MM.1S (cell line): ENCODE measurements at places on chromosomes 1 and 21.

GRCh38 chr1:59803458-59804038 is 11.2 kb upstream of the HOOK1 start:
- H3K4me3 ChIP-seq = no peak overlapping the region
- H3K36me3 ChIP-seq = no peaks in the 10 kb centered on the region
- H3K27ac ChIP-seq = no peak overlapping the region
- no peaks in the 10 kb centered on the region for H3K4me1 ChIP-seq

DNA sequence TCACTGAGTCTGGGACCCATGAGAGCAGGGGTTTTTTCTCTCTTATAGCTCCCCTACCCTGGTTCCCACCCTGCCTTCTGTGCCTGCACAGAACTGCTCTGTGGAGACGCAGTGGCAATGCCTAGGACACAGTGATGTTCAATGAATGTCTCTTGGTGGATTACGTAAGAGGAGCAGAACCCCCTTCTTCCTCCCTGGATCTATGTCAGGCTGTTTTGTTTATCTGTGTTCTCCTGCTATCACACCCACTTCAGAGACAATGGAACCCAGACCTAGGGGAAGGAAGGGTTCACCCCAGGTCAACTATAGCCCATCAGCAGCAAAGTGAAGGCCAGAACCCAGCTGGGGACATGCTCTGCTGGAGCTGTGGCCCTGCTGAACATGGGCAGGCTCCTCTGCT is 2.0 kb downstream of the HPCAL4 start:
- no peaks in the 10 kb centered on the region for H3K27me3 ChIP-seq
- H3K4me3 ChIP-seq = no peak overlapping the region
- H3K27ac ChIP-seq = no peak overlapping the region
- no peaks in the 10 kb centered on the region for H3K36me3 ChIP-seq

- no peak for DNase-seq
- H3K27ac ChIP-seq = no peak overlapping the region
- H3K4me3 ChIP-seq = no peak overlapping the region
- no peaks in the 10 kb centered on the region for H3K27me3 ChIP-seq
- no peaks in the 10 kb centered on the region for H3K36me3 ChIP-seq
- H3K4me1 ChIP-seq = no peaks in the 10 kb centered on the region
Observed at GRCh38 chr1:202835548-202836072, 24.9 kb downstream of the PCAT6 start.

GRCh38 chr1:1554926-1555915 is 14.8 kb upstream of the TMEM240 start:
- no peak overlapping the region for H3K4me3 ChIP-seq
- H3K27ac ChIP-seq = no peak overlapping the region
- no peaks in the 10 kb centered on the region for H3K27me3 ChIP-seq
- no peaks in the 10 kb centered on the region for H3K4me1 ChIP-seq

DNA sequence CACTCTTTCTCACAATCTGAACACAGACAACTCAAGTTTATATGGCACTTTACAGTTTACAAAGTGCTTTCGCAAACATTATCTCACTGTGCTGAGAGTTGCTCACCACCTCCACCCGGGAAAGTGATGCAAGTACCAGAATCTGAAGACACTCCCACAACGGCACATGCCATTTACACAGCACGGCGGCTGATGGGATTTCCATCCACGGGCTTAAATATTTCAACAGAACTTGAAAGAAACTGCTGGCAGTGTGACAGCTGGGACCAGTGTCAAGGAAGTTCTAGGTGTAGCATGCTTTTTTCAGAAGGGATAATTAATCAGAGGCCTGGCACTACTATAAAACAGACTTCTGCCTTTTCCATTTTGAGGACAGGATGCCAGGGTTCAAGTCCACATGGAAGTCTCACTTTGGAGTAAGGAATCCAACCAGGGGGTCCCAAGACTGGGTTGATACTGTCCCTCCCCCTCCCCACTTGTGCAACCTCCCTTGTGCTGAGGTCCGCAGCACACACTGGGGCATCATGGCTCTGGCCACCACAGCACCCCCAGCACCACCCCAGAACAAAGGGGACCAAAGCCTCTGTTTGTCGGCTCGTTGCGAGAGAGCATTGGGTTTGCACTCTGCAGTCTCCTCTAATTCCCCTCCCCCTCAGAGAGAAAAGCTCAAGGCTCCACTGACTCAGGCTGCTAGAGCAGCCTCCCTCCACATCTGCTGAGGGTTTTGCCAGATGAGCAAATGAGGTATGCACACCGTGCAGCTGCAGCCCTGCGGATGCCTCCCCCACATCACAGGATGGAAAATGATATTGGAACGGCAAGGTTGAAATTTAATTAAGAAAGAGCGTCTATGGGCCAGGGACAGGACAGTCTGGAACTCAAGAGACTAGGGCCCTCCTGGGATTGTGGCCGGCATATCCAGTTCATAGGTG is 154.9 kb downstream of the TGFBR3 start:
- no peaks in the 10 kb centered on the region for H3K27me3 ChIP-seq
- no peak overlapping the region for H3K4me3 ChIP-seq
- H3K4me1 ChIP-seq = peaks cover 14% of the 10 kb centered on the region
- no peak for DNase-seq
- no peak overlapping the region for H3K27ac ChIP-seq

DNA sequence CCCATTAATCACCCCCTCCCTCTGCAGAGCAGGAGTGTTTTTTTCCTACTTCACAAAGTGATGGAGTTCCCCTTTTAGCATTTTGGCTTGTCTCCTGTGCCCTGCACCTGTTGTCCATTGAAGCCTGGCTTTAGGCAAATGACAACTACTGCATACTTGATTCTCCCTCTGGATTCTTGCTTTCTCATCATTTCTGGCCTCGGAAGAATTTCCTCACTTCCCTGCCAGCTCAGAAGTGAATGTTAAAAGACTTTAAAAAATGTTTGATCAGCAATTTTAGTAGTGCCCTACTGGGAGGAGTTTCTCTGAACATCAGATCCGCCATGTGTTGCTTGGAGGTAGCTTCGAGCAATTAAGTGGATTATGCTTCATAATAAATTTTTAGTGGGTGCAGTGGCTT is 28.1 kb downstream of the RCOR3 start:
- DNase-seq = no peak
- peaks cover 11% of the 10 kb centered on the region; the same call in 1 of the 2 replicates for H3K36me3 ChIP-seq
- no peaks in the 10 kb centered on the region for H3K27me3 ChIP-seq

DNA sequence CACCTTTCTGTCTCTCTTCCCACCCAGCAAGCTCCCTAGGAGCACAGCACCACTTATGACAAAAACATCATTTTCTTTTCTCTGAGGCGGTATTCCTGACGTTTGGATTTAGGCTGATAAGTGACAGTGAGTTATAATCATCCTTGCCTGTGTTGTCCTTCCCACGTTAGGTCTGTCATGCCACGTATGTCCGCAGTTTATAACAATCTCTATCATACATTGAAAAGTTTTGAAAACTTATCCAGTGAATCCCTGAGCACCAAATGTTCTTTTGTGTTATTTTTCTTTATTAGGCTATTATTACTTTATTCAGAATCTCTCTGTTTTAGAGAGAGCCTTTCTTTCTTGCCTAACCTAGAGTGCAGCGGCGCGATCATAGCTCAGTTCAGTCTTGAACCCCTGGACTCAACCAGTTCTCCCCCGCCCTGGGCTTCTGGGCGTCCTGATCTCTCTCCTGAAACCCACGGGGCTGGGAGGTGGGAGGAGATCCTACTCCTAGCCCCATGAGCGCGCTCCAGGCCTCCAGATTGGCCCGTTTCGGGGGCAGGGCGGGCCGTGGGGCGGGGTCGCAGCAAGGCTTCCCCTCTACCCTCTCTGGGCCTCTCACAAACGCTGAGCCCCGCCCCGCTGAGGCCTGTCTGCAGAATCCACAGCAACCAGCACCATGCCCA is at the start of gene GSTM2:
GSTM2 (plus strand) TSS at position 606 of the 671 bp plus-strand sequence; CDS start at position 665, 59 bp downstream.
- DNase-seq = peak; percentile 69
- peaks cover 11% of the 10 kb centered on the region for H3K4me1 ChIP-seq
- H3K27ac ChIP-seq = no peak within 1 kb of the TSS
- no peaks in the 10 kb centered on the region for H3K36me3 ChIP-seq
- H3K4me3 ChIP-seq = peak within 1 kb of the TSS; percentile 49; the same call in 1 of the 2 replicates
- H3K27me3 ChIP-seq = no peaks in the 10 kb centered on the region

GRCh38 chr1:34858901-34859445 is 576 bp downstream of the SMIM12 start:
- H3K4me3 ChIP-seq = peak overlapping the region; percentile 92
- H3K4me1 ChIP-seq = peaks cover 18% of the 10 kb centered on the region
- DNase-seq = peak; percentile 14
- peaks cover 11% of the 10 kb centered on the region for H3K27me3 ChIP-seq
- H3K36me3 ChIP-seq = peaks cover 5% of the 10 kb centered on the region; the same call in 1 of the 2 replicates

DNA sequence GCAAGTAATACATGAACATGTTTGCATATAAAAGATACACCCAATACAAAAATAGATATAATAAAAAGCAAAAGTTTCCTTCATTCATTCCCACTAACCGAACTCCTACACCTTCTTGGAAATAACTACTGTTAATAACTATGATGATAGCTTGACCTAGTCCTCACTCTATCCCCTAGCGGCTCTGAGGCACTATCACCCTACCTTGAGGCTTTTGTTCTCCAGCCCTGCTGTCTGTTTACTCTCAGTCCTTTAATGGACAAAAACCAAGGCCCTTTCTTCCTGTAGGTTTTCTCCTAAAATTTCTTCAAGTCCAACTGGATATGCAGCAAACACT is 186.6 kb downstream of the SLC35F3 start:
- no peak for DNase-seq
- no peak overlapping the region for H3K4me3 ChIP-seq
- H3K27me3 ChIP-seq = no peaks in the 10 kb centered on the region
- no peak overlapping the region for H3K27ac ChIP-seq
- no peaks in the 10 kb centered on the region for H3K36me3 ChIP-seq

DNA sequence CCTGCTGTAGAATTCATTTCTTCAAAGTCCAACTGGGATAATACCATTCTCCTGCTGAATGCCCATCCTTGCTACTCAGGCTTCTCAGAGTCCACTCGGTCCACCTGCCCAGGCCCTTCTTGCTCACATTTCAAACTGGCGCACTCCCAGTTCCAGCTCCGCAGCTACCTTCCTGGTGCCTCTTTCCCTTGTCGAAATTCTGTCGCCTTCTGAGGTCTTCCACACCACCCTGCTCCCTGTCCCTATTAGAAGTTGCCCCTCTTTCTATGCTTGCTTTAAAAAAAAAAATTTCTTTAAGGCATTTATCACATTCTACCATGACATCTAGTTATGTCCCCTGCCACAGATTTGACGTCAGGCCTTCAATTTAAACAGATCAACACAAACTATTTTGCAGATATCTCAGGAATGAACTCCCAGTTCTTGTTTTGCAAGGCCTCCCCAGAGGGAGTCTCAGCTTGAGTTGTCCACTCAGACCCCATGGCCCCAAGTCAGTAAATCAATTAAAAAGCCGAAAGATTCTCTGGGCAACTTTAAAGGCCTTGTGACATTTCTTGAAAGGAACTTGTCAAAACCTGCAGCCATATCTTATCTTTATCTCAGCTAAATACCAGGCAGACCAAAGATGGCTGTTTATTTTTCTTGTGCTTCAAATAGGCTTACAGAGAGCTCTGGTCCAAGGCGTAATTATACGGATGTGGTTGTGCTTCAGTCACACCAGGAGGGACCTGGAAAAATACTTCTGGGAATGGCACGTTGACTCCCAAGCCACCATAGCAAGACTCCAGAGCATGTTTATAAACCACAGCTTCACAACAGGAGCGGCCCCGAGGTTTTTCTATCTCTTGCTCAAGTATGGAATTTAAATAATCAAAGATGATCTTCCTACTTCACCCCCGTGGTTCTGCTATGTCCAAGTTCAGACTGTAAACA is 2.2 kb downstream of the FAM89A start:
- peaks cover 11% of the 10 kb centered on the region; the same call in 1 of the 2 replicates for H3K4me1 ChIP-seq
- no peaks in the 10 kb centered on the region for H3K36me3 ChIP-seq
- H3K27me3 ChIP-seq = no peaks in the 10 kb centered on the region; the same call in 1 of the 2 replicates
- no peak overlapping the region for H3K4me3 ChIP-seq
- no peak overlapping the region for H3K27ac ChIP-seq

DNA sequence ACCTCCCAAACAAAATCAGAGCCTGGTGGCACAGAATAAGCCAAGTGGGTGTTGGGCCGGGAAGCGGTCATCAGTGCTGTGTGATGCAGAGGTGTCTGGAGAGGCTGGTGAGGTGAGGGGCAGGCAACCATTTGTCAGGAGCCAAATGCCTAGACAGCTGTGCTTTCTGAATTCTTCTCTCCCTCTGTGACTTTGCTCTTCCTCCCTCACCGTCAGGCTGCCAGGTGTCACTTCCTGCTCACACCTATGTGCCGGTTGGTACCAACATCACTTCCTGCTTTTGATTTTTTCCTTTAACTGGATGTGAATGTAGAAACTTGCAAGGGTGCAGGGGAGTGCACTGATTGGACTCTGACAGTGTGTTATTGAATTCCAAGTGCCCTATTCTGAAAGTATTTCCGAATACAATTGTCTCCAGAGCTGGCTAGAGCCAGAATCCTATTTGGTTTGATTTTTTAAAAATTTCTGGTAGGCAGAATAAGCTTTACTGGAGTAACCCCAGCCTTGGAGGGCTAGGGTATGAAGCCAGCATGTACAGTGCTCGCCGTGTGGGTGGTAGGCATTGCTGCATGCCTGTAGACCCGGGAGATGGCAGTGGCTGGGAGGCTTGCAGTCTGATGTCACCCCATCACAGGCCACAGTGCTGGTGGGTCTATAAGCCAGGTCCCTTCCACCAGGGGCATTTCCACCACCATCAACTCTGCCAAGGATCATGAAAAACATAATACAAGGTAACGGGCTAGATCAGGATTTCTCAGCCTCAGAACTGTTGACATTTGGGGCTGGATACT is 210.9 kb downstream of the KAZN start:
- no peaks in the 10 kb centered on the region for H3K36me3 ChIP-seq
- H3K27ac ChIP-seq = peak overlapping the region; percentile 24; the same call in 1 of the 2 replicates
- H3K27me3 ChIP-seq = no peaks in the 10 kb centered on the region
- H3K4me3 ChIP-seq = no peak overlapping the region
- peak; percentile 33 for DNase-seq

GRCh38 chr1:233518344-233518743 is 95.6 kb upstream of the KCNK1 start:
- H3K4me3 ChIP-seq = no peak overlapping the region
- no peaks in the 10 kb centered on the region for H3K27me3 ChIP-seq
- peaks cover 5% of the 10 kb centered on the region; the same call in 1 of the 2 replicates for H3K4me1 ChIP-seq
- H3K27ac ChIP-seq = no peak overlapping the region
- peak; percentile 69 for DNase-seq

GRCh38 chr21:15441060-15441493 is 288.7 kb upstream of the USP25 start:
- no peak overlapping the region for H3K27ac ChIP-seq
- no peak overlapping the region for H3K4me3 ChIP-seq
- DNase-seq = no peak
- no peaks in the 10 kb centered on the region for H3K36me3 ChIP-seq

- no peaks in the 10 kb centered on the region for H3K4me1 ChIP-seq
- no peak for DNase-seq
- no peaks in the 10 kb centered on the region for H3K27me3 ChIP-seq
- H3K36me3 ChIP-seq = no peaks in the 10 kb centered on the region
- H3K27ac ChIP-seq = no peak overlapping the region
Observed at GRCh38 chr1:245241526-245242130, 86.8 kb downstream of the KIF26B start.

- DNase-seq = no peak
- H3K27me3 ChIP-seq = no peaks in the 10 kb centered on the region
- no peak overlapping the region for H3K27ac ChIP-seq
- no peaks in the 10 kb centered on the region for H3K36me3 ChIP-seq
Observed at GRCh38 chr1:169741666-169742394, 8.0 kb upstream of the SELE start.

- H3K27me3 ChIP-seq = no peaks in the 10 kb centered on the region
- H3K27ac ChIP-seq = peak overlapping the region; percentile 5; the same call in 1 of the 2 replicates
- H3K4me3 ChIP-seq = no peak overlapping the region
Observed at GRCh38 chr1:207670192-207670591, 25.3 kb downstream of the CR1L start.

GRCh38 chr1:160625725-160626498 is 20.9 kb downstream of the SLAMF1 start:
- peaks cover 68% of the 10 kb centered on the region for H3K4me1 ChIP-seq
- no peak for DNase-seq
- no peaks in the 10 kb centered on the region for H3K36me3 ChIP-seq
- H3K27me3 ChIP-seq = no peaks in the 10 kb centered on the region
